Bronchial epithelial cell (primary cell): ENCODE measurements at places on chromosomes 6 and 20.

DNA sequence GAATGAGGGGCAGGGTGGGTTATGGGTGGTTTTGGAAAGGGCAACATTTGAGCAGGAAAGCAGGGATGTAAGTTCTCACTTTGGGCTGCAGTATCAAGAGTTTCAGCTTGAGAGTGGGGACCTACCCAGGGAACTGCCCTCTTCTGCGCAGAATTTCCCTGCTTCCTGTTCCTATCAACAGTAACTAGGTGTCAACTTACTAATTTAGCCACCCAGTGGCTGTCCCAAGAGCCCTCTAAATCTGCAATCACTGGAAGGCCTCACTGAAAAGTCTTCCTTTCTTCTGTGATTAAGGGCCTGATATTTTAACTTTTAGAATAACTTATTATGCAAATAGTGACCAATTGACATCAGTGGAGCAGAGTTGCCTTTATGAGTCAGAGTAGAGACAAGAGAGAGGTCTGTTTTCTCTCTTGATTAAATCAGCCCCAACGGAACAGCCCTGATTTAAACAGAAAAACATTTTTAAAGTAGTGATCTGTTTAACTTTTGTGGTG is 118.2 kb upstream of the RIPOR2 start:
- DNase-seq: no peak

DNA sequence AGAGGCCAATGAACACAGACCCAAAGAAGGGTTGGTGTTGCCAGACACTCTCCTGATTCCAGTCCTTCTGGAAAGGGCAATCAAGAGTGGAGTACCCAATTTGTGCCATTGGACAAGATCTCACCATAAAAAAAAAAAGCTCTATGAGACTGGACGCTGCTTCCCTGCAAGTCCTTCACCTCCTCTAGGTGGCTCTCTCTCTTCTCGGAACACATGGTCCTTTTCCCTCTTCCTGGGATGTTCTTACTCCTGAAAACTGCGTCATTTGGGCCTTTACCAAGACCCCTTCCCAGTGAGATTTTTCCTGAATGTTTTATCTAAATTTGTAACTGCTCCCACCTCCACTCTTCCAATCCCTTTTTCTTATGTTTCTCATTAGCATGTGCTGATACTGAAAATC is 280.8 kb downstream of the FOXA2 start:
- no peak for DNase-seq

DNA sequence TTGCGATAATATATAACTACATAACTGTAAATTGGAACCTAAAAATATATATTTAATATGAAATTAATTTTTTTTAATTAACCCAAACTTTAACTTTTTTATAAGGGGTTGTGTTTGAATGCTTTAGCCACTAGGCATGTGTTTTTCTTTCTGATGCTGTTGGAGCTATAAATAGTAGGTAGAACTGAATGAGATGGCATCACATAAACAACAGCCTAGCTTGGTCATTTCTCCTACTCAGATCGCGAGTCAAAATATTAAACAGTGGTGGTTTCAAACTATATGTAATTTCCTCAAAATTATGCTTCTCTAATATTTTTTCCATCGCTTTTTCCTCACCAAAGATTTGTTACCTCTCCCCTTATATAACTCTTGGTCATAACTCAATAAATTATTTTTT is 243.2 kb downstream of the ARID1B start:
- peak; percentile 35 for DNase-seq

DNA sequence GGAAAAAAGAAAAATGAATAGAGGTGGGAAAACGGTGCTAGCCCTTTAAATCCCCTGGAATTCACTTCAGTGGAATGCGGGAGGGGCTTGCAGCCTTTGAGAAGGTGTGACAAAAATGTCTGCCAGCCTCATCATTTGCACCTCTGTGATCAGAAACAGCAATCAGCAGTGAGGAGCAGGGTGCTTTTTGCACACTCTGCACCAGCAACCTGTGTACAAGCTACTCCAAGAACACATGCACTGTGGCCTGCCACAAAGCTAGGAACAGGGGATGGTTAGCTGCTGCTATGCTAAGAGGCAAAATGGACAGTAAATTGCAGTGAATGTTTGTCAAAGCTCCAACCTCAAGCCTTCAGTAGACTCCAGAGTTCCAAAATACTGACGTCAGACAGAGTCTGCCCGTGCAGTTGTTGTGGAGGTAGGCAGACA is 29.7 kb downstream of the GINS1 start:
- DNase-seq: peak; percentile 28

DNA sequence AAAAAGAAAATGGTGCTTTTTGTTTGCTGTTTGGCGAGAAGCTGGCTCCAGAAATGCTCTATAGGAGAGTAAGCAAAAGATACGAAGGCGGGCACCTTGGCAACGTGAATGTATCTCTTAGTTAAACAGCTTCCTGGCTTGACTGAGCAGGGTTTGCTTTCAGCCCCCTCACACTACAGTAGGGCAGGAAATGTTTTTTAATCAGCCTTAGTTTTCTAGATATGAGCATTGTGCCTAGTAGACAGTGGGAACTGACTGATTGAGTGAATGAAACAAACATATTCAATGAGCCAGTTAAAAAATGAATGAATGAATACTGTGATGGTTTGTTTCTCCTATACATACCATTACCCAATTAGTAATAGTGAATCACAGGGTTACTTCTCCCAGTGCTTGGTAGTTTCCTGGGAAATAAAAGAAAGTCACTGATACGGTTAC is 19.9 kb downstream of the CAP2 start:
- peak; percentile 88 for DNase-seq

GRCh38 chr20:36004045-36004444 is 35.7 kb downstream of the CNBD2 start:
- DNase-seq: peak; percentile 68
